ENCODE measurements at places on chromosomes 16 and 17. TPM values are rescaled to one million over a fixed set of nuclear protein-coding genes. Genes with fewer than 3 reads are reported as not detected.

DNA sequence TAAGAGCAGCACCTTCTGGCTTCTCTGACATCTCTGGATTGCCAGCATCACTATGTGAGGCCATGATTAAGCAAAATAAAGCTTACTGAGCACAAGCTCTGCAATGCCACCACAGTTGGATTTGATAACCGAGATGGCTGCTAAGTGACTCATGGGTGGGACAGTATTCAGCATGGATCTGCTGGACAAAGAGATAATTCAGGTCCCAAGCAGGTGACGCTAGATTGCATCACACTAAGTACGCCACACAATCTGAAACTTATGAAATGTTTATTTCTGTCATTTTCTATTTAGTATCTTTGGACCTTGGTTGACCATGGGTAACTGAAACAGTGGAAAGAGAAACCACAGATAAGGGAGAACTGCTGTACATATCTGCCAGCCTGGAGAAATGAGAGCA is 27.4 kb downstream of the CDRT15 start:
- DNase-seq = no peak

GRCh38 chr17:19755821-19756510 is 7.9 kb upstream of the ALDH3A1 start:
- DNase-seq = no peak

GRCh38 chr17:17109907-17110306 is 67.7 kb downstream of the MPRIP start:
- no peak for DNase-seq

- no peak for DNase-seq
Measured at GRCh38 chr17:82878527-82878926, 38.7 kb upstream of the ZNF750 start.

DNA sequence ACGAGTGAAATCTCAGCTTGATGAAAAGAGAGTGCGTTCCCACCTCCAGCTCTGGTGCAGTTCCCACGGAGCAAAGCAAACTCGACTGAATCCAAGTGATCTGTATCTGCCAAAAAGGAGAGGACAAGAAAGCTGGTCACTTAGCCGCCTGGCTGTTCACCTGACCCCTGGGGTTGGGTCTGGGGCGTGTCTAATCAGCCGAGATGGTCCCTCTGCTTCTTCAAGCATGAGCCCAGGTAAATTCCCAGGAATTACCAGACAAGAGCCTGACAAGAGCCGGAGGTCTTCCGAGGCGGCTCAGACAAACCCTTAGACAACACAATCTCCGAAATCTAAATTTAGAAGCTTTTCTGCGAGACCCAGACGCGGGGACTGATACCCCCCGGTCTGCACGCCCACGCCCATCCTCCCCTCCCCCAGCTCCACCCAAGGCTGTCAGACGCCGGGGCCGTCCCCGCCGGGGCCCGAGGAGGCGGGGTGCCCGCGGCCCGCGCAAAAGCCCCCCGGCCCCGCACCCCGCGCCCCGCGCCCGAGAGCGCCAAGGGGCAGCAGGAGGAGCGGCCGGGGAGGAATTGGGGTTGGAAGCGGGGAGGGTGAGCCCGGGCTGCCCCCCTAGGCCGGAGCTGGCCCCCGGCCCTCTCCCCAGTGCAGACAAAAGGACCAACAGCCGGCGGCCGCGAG is 674 bp downstream of the ZNF821 start:
- DNase-seq = peak; percentile 33

- DNase-seq = no peak
Measured at GRCh38 chr17:81310949-81311550, 15.9 kb upstream of the SLC38A10 start.

DNA sequence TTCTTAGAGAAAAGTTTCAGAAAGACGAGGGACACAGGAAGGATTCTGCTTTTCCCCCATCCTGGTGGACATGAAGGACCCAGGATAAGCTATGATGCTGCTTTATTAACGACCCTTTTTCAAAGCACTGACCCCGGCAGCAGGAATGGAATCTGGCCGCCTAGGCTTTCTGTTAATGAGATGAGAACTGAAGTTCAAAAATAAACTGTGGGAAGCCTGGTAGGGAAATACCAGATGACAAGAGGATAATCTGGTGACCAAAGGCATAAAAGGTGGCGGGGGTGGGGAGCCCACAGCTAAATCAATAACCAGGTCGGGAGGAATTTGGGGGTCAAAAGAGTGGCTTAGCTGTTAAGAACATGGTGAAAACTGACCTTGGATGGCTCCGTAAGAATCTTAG is 171.0 kb downstream of the XYLT1 start:
- no peak for DNase-seq

GRCh38 chr17:4586043-4586442 is 1.7 kb downstream of the SMTNL2 start:
- no peak for DNase-seq

GRCh38 chr16:24677388-24677787 is 52.1 kb upstream of the TNRC6A start:
- no peak for DNase-seq

- no peak for DNase-seq
Measured at GRCh38 chr17:61384354-61384691, 15.3 kb upstream of the TBX2 start.

DNA sequence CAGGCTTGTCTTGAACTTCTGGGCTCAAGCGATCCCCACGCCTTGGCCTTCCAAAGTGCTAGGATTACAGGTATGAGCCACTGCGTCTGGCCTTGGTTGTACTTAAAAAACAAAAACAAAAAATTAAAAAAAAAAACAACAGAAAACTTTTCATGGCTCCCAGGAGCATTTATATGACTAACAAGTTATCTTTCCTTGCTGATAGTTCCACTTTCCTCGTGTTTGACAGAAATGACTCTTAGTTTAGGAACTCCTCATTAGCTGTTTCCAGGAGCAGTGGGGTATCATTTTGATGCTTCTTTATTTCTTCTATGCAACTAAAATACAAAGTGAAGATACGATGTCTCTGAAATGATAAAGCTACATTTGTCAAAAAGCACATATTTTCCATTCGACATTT is 165.4 kb downstream of the PRKCA start:
- no peak for DNase-seq

GRCh38 chr17:2794111-2794803 is 2.0 kb upstream of the RAP1GAP2 start:
- no peak for DNase-seq

DNA sequence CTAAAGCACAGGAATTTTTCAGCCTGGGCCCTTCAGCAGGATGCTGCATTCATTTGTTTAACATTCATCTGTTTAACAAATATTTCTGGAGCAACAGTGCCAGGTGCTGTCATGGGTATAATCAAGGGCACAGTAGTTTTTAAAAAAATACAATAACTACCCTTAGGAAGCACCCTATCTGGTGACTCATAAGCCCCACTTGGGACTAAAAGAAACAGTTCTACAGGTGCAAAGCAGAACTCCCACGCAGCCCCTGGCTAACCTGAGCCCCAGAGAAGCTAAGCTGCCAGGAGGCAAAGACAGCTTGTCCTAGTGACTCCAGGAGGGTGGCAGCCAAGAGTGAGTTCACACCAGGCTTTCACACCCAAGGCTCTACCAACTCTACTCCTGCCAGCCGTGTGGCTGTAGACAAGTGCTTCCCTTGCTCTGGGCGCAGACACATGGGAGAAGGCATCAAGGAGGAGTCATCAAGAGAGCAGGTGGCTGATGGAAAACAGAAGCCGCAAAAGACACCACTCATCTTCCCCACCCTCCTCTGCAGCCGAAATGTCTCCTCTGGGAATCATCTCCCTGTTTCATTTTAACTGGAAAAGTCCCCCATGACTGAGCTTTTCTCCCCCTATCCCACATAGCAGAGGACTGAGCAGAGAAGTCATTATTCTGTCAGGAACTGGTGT is 14.4 kb downstream of the CUEDC1 start:
- no peak for DNase-seq

GRCh38 chr17:80104321-80104955 is 3.1 kb downstream of the GAA start:
- DNase-seq = no peak

The PRSS27 gene
- polyA plus RNA-seq = 1.0 TPM

The SUPT6H gene
- polyA plus RNA-seq = 48.0 TPM

The SERPINF2 gene
- polyA plus RNA-seq = 1.7 TPM

The BCO1 gene
- polyA plus RNA-seq = not detected

The PNMT gene
- polyA plus RNA-seq = 5.0 TPM

The HSF4 gene
- polyA plus RNA-seq = 5.3 TPM

The LPO gene
- 0.22 TPM for polyA plus RNA-seq
